Urothelium cell line (cell line): ENCODE measurements at places on chromosomes 7 and 10.

- no peak for DNase-seq
These were observed 501.3 kb downstream of the GFRA1 start for GRCh38 chr10:115771755-115772154.

DNA sequence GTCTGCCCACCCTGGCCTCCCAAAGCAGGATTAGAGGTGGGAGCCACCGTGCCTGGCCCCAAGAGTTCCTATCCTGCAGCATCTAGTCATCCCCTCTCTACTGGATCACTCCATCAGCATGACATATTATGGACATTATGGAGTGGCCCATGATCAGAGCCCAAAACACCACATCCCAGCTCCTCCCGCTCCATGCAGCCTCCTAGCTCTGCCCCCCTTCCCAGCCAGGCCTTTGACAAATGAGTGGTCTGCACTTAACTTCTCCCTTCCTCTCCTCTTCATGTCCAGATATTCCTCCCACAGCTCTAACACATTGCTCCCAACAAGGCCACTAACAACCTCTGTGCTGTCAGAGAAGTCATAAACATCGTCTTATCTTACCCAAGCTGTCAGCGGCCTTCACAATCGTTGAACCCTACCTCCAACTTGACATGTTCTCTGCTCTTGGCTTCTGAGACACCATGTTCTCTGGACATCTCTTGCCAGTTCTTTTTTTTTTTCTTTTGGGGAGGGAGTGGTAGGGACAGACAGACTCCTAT, 187.6 kb downstream of the NSUN6 start:
- no peak for DNase-seq

GRCh38 chr7:157306846-157307838, 29.7 kb upstream of the DNAJB6 start:
- DNase-seq: no peak

GRCh38 chr7:140364819-140365218, 33.5 kb downstream of the SLC37A3 start:
- no peak for DNase-seq

DNA sequence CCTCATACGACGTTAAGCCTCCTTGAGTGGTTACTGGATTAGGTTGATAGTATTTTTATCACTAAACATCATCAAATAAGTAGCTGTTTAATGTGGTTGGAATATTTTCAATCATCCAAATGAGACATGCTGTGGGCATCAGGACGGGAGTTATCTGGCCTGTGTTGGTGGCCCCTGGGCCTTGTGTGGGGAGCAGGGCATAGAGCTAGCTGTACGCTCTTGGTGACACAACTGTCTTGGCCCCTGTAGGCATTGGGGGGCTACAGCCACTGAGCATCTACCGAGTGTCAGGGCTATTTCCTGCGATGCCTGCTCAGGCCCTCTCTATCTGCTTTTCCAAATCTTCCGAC, 28.3 kb downstream of the BAG3 start:
- DNase-seq: no peak

GRCh38 chr10:97590082-97590747, 694 bp downstream of the C10orf62 start:
- DNase-seq: no peak

GRCh38 chr10:50326757-50327701, 75.7 kb upstream of the ASAH2 start:
- peak; percentile 21 for DNase-seq

- no peak for DNase-seq
These were observed 2.6 kb downstream of the EXOC4 start for GRCh38 chr7:133255486-133255885.

DNA sequence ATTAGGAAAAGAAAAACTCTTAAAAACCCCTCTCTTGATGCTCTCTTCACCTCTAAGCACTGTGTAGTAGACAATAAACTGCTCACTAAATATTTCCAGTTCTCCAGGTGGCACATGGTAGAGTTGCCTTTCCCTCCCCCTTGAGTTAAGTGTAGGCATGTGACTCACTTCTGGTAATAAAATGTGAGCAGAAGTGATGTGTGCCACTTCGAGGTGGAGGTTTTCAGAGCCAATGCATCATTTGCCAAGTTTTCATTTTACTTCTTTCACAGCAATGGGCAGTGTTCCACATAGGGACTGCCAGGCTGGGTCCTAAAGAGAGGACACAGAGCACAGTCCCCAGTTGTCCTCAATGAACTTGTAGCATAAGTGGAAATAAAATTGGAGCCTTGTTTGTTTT, 131.6 kb upstream of the NPY start:
- peak; percentile 28 for DNase-seq

DNA sequence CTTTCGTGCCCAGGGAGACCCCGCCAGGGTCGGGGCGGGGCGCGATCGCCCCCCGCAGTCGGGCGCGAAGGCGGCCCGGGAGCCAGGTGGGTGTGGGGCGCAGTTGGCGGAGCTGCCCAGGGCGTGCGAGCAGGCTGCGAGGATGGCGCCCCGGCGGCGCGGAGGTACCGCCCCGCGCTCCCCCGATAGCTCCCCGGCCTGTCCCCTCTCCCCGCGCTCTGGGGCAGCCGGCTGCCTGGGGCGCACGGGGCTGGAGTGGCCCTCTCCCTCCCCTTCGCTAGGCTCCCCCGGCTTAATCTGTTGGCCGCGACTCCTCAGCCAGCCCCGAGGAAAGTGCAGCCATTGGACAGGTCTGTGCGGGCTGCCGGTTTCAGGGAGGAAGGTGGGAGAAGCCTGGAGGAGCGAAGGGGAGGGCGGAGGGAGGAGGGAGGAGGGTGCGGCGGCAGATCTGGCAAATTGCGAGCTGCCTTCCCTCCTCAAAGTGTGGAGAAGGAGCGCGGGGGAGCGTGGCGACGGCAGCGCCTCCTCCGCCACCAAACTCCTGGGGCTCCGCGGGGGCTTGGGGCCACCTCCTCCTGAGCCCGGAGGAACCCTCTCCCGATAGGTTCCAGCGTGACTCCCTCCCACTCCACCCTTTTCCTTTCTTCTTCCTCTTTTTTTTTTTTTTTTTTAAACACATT, 361 bp upstream of the PLXDC2 start:
- peak; percentile 61 for DNase-seq

GRCh38 chr7:54961391-54961790, 57.4 kb upstream of the EGFR start:
- no peak for DNase-seq

GRCh38 chr7:135672560-135673359, 10.4 kb downstream of the STMP1 start:
- DNase-seq: peak; percentile 48
